ENCODE measurements at places on chromosomes 3 and 15.

- DNase-seq = no peak
These were observed 44.6 kb downstream of the ZIC4 start for GRCh38 chr3:147361454-147362420.

GRCh38 chr3:52422669-52423068 lies 22.2 kb downstream of the SEMA3G start:
- no peak for DNase-seq

GRCh38 chr15:40536501-40536900 lies 28.3 kb downstream of the CCDC32 start:
- no peak for DNase-seq

GRCh38 chr3:157607826-157608405 lies 104.7 kb upstream of the VEPH1 start:
- DNase-seq = no peak

DNA sequence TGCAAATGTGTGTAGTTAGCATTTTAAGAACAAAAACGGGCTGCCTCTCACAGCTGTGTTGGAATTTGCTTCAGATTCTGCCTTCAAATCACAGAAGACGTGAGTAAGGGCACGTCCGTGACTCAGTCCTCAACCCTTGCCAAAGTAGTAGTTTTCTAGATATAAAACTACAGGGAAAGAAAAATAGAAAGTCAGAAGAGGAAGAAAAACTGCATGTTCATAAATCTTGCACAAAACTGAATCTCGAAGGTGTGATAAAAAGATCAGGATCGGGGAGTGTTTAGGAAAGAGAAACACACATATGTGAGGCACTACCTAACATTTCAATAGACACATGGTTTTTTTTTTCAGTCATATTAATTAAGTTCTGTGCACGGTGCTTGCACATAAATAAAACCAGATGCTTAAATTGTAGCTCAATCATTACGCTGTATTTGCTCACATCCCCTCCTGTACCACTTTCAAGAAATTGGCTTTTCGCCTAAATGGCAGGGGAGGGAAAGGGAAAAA lies 71.7 kb downstream of the P3H2 start:
- DNase-seq = no peak

DNA sequence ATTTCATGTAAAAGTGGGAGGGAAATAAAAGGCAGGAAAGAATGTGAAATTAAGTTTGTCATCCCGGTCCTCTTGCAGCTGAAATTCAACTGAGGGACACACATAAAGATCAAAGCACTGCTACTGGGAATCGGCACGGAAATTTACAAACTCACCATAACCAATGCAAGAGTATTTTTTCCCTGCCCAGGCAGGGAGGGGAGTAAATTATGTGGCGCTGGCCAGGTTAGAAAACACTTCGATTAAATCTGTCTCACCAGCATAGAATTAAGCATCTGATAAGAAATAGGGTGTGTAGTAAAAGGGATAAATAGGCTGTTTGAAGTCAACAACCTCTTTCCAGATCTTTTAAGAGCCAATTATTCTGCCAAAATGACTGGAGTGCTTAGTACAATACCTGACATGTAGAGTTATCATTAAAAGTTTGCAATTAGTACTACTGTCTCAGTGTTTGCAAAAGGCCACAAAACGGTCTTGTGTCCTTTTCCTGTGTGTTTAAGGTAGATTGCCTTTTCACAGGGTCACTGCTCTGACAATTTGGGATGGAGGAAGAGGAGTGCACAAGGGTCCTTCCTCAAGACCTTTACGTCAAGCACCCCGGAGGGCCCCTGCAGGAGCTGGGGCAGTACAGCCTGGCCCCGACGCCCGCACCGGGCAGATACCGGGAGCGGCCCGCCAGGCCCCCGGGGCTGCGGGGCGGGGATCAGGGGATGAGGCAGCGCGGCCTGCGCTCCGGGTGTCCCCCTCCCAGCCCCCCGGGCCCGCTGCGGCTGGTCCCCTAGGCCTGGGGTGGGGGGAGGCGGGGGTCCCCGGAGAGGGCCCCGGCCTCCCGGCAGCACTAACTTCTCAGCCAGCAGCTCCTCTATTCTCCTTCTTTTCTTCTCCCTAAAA lies 651 bp downstream of the UBA3 start:
- DNase-seq = no peak
